ENCODE measurements at places on chromosomes 11 and 22.

DNA sequence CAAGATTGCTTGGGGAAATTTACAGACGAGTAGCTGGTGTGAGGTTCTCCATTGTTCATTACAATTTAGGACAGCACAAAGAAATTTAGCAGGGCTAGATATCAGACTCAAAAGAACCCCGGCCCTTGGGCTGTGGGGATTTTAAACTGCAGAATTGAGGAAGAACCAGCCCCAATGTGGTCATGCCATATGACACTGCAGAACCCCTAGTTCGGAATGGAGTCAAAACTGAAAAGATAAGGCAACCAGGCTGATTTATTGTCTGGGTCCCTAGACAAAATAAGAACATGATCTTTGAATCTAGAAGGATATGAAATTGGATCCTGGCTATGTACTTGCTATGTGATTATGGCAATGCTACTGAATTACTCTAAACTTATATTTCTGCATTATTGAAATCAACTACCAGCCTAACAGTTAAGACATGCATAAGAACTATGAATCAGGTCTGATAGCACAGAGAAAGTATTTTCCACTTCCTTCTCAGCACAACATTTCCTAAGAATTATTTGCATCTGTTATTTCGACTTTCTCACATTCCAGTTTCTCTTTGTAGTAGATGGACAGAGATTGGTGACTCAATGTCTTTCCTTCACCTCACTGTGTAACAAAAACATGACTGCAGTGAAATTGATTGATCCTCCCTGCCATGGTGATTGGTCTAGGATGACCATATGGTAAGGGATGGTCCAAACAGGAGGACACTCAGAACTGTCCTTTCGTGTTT, 13.2 kb downstream of the MMP3 start:
- no peak for DNase-seq

- DNase-seq = no peak
Observed at GRCh38 chr11:97739932-97740800, 1280.6 kb upstream of the CNTN5 start.

- no peak for DNase-seq
Observed at GRCh38 chr22:27571463-27572277, 229.9 kb downstream of the MN1 start.

- DNase-seq = no peak
Observed at GRCh38 chr11:118232659-118233058, 7.8 kb upstream of the JAML start.

DNA sequence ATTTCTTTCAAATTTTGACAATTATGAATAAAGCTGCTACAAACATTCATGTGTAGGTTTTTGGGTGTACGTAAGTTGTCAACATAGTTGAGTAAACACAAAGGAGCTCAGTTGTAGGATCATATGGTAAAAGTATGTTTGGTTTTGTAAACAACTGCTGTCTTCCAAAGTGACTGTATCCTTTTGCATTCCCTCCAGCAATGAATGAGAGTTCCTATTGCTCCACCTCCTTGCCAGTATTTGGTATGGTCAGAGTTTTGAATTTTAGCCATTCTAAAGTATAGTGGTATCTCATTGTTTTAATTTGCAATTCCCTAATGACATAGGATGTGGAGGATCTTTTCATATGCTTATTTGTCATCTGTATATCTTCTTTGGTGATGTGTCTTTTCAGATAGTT, 28.0 kb upstream of the PHOX2A start:
- no peak for DNase-seq

GRCh38 chr11:14336507-14337503, 22.2 kb downstream of the RRAS2 start:
- DNase-seq = no peak

DNA sequence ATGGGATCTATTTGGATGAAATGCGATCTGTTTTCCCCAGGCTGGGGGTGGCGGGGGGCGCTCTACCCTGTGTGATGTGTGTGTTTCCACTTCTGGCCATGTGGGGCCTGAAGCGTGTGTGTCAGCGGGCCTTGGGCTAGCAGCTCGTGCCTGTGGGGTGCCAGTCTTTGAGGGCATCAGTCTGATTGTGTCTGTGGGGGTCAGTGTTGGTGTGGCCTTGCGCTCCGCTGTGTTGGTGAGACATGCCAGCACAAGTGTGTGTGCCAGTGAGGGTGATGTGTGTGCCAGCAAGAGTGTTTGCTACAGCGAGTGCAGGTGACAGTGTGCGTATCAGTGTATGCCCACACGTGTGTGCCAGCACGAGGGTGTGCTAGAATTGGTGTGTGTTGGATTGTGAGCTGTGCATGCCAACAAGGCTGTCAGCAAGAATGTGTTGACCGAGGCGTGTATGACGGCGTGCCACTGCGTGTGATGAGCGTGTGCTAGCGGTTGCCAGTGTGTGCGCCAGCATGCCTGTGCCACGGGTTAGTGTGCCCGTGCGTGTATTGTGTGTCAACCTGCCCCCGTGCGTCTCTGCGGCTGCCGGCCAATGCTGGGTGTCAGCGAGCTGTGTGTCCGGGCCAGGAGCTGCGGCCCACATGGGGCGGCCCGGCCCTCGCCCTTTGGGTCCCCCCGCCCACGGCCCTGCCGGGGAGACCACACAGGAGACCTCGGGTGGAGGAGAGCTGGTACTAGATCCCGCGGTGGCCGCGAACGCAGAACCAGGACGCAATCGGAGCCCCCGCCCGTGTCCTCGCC, 519 bp downstream of the ARRB1 start:
- peak; percentile 31 for DNase-seq

GRCh38 chr11:116773203-116774097, 663 bp upstream of the BUD13 start:
- no peak for DNase-seq

- no peak for DNase-seq
Observed at GRCh38 chr11:88414385-88414861, 76.9 kb upstream of the CTSC start.

DNA sequence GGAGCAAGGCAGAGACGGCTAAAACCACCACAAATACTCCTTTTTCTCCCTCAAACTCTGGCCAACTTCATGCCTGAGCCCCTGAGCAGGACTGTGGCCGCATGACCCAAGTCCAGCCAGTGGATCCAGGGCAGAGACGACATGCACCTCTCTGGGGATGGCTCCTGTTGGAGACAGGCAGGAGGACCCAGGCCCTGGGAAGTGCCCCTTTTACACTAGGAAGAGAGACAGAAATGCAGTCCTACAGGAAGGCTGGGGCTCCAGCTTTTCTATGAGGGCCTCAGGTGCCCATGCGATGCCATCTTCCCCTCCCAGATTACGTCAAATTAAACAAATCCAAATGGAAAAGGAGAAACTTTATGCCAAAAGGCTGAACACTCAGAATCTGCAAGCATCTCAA, 498.0 kb downstream of the BRD1 start:
- no peak for DNase-seq

GRCh38 chr11:85589373-85589772, 37.8 kb downstream of the DLG2 start:
- no peak for DNase-seq

DNA sequence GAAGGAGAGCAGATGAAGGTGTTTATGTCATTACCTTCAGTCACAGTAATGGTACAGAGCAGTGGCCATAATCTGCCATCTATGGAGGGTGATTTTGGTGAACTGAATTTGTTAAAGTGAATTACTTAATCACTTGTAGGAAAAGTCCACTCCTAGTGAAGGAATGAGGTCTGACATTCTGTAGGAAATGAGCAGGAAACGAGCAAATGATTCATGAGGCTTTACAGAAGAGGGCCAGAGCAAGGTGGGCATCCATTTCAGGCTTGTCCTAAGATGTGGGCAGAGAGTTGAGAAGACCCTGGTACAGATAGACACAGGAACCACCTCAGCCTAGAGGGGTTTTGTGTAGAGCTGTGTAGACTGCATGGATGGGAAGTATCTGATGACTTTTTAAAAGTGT, 6.0 kb upstream of the SGSM3 start:
- no peak for DNase-seq

All from activated T-cell treated with anti-CD3 and anti-CD28 coated beads for 1 hour (primary cell).